ENCODE measurements at places on chromosomes 12 and 14.

DNA sequence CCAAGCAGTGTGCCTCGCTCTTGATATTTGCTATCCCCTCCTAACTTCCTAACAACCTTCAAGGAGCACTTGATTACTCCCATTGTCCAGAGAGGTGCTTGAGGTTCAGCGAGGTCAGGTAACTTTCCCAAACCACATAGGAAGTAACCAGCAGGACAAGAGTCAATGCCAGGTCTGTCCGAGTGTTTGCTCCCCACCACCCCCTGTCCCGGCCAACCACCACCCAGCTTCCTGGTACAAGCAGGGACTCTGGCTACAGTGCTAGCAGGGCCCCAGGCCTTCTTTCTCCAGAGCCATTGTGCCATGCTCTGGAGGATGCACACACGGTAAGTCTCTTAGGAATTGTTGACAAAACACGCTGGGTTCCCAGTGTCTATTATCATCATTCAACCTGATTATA lies 49.2 kb downstream of the SYNE3 start:
- DNase-seq: peak; percentile 42

- no peak for DNase-seq
Measured at GRCh38 chr14:99513946-99514551, 32.8 kb downstream of the CCNK start.

DNA sequence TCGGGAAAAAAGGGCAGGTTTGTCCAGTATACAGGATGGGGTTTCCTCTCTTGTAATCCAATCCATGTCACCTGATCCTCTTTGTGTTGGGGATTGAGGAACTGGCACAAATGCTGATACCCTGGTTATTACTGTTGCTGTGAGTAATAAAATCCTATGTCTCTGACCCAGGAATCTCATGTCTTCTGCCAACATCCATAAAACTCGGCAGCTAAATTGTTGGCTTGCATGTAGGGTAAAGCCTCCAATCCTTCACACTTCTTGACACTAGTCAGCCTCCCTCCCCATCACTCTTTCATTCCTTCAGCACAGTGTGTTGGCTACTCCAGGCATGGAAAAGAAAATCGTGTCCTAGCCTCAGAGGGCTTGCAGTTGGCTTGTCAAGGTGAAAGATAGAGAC lies 9.2 kb upstream of the NOS1 start:
- DNase-seq: no peak

GRCh38 chr12:27869567-27869966 lies 89.5 kb upstream of the MANSC4 start:
- no peak for DNase-seq

GRCh38 chr12:32390572-32391219 lies 8.7 kb upstream of the FGD4 start:
- DNase-seq: no peak

- DNase-seq: no peak
Measured at GRCh38 chr14:100530270-100531072, 56.7 kb downstream of the BEGAIN start.

GRCh38 chr12:108768591-108769500 lies 37.5 kb upstream of the CORO1C start:
- no peak for DNase-seq

All from NCI-H2081 (cell line).